Endodermal cell (in vitro differentiated cells): ENCODE measurements at places on chromosomes 7 and 10.
A peak's percentile ranks its signal among the peaks of the same experiment; 100 is the strongest.

- no peak for DNase-seq
Observed at GRCh38 chr10:85874208-85874607, 492.4 kb downstream of the GRID1 start.

GRCh38 chr7:19482628-19483027 is 226.2 kb downstream of the POLR1F start:
- no peak for DNase-seq

GRCh38 chr7:40715053-40715430 is 580.2 kb downstream of the SUGCT start:
- no peak for DNase-seq

DNA sequence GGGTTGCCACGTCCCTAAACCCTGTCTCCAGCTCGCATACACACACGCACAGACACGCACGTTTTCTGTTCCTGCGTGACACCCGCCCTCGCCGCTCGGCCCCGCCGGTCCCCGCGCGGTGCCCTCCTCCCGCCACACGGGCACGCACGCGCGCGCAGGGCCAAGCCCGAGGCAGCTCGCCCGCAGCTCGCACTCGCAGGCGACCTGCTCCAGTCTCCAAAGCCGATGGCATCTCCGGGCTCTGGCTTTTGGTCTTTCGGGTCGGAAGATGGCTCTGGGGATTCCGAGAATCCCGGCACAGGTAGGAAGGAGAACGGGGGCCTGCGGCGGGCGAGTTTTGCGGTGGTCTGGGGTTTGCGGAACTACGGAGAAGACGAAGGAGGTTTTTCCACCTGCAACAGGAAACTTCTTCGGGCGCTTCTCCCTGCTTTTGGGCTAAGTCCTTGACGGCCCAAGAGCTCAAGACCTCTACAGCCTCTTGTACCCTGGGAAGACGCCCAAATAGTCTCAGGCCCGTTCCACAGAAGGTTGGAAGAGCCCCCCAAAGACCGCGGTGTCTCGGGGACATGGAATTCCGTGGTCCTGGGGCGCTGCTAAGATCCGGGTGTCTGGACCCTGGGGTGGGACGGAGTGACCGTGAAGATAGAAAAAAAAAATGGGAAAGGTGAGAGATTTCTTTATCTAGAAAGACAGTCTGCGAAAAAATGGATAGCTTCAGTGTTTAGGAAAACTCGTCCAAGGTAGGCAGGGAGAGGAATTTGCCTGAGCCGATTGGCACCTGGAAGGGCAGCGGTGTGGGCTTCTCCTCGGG is at the start of gene GAD2:
Gene GAD2 (plus strand): TSS at position 190 of the 811 bp plus-strand sequence. CDS start 36 bp downstream, at position 226.
- peak; percentile 74 for DNase-seq
